ENCODE measurements at places on chromosomes 4 and X.

GRCh38 chr4:6199422-6199921 is 877 bp downstream of the JAKMIP1 start:
- DNase-seq, result peak; percentile 65

DNA sequence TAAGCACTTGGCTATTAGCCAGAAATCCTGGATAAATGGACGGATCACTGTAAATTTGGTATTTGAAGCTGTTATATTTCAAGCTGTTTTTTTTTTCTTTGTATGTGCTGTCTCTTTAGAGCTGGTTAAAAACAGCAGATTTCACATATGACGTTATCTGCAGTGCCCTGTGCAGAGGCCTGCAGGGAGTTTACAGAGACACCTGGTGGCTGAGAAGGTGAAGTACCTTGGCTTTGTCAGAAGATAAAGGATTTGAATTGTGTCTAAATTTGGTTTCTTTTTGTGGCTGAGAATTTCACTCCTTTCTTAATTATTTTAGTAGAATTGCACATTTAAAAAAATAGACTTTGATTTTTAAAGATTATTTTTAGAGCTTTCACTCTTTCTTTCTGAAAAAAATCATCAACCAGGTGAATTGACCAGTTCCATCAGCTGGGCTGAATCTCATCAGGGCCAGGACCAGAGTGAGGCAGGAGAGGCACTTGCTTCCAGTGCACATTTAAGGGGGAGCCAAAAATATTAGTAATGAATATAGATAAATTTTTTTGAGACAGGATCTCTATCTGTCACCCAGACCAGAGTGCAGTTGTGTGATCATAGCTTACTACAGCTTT is 9.6 kb upstream of the CHRNA9 start:
- DNase-seq, result no peak

GRCh38 chrX:45668686-45669443 is 468.2 kb upstream of the DIPK2B start:
- no peak for DNase-seq

- no peak for DNase-seq
These were observed 130.5 kb upstream of the C1QTNF7 start for GRCh38 chr4:15297344-15297743.

DNA sequence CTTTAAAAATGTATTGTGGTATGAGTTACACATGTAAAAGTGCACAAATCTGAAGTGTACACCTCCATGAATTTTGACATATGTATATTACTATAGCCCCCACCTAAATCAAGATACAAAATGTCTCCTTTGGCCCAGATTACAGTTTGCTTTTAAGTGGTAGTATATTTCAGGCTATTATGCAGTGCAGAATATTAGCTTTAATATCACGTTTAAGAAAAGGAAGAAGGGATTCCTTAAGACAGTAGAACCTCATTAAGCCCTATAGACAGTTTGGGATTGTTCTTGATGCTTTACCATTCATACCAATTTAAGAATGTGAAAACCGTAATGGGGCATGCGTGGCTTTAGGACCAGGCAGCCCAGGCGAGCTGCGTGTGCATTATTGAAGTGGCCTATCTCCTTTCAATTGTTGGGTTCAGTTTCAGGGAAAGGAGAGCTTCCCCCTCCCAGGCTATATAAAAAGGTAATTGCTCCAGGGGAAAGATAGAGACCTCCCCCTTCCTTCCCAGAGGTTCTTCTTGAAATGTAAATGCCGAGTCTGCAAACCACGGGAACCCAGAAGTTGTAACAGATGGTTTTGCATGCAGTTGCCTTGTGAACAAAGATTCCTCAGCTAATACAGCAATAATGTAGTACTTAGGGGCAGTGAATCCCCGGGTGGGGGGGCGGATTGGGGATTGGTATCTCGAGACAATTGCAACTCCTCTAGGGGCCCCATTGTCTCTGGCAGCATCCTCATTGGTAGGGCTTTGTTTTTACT is 106.1 kb downstream of the UCHL1 start:
- no peak for DNase-seq

GRCh38 chr4:39609454-39609931 is 29.2 kb downstream of the SMIM14 start:
- DNase-seq, result no peak

GRCh38 chr4:75058486-75058885 is 125.6 kb downstream of the PARM1 start:
- DNase-seq, result no peak

DNA sequence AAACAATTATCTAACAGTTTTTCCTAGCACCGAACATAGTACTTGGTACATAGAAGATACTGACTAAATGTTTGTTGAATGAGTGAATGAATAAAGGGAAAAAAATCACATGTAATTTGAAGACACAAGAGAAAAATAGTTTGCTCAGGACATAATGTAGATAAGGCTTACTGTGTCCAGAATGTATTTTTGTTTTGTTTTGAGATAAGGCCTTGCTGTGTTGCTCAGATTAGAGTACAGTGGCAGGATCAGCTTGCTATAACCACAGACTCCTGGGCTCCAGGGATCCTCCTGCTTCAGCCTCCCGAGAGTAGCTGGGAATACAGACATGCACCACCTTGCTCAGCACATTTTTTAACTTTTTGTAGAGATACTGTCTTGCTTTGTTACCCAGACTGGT is 6.5 kb downstream of the FAM199X start:
- DNase-seq, result no peak

DNA sequence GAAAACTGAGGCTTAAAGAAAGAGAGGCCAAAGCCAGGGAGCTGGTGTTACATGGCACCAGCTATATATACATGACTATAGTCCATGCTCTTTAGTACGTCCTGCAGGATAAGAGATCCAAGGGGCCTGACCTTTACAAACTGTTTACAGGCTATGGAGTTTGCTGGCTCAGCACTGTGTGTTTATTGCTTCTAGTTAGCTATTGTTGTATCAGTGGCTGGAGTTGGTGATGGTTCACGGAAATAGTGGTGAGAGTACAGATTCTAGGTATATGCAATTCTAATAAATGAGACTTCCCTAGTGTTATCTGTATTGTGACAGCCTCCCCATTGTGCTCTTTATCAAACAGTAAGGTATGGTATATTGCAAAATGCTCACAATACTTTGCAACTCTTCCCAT is 46.5 kb downstream of the REPS2 start:
- no peak for DNase-seq

DNA sequence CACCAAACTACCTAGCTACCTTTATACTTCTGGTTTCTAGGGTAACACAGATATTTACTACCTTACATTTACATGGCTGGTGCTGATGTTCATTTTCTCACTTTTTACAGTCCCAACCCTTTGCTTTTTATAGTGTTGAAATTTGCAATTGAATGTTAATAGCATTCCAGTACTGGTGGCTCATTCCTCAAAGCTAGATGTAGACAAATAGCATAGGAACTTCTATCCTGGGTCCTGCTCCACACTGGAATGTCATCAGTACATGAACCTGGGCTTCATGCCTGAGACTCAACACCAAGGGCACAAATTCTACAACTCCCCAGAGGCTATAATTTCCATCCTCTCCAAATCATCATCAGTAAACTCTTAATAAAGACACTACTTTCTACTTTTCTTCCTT is 10.3 kb upstream of the TRMT2B start:
- no peak for DNase-seq

GRCh38 chrX:17456526-17456925 is 81.5 kb downstream of the NHS start:
- no peak for DNase-seq

DNA sequence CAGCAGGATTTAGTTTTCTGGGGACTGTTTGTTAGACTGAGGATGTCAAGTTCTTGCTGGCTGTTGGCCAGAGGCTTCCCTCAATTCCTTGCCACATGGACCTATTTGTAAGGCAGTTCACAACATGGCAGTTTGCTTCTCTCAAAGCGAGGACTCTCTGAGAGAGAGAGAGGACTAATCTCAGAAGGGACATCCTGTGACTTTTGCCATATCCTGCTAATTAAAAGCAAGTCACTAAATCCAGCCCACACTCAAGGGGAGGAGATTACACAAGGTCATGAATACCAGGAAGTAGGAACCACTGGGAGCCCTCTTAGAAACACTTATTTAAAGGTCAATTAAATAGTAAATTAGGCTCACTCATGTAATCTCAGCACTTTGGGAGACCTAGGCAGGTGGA is 38.2 kb downstream of the PPP1R2C start:
- no peak for DNase-seq

- no peak for DNase-seq
These were observed 51.8 kb downstream of the GBA3 start for GRCh38 chr4:22744478-22745062.

DNA sequence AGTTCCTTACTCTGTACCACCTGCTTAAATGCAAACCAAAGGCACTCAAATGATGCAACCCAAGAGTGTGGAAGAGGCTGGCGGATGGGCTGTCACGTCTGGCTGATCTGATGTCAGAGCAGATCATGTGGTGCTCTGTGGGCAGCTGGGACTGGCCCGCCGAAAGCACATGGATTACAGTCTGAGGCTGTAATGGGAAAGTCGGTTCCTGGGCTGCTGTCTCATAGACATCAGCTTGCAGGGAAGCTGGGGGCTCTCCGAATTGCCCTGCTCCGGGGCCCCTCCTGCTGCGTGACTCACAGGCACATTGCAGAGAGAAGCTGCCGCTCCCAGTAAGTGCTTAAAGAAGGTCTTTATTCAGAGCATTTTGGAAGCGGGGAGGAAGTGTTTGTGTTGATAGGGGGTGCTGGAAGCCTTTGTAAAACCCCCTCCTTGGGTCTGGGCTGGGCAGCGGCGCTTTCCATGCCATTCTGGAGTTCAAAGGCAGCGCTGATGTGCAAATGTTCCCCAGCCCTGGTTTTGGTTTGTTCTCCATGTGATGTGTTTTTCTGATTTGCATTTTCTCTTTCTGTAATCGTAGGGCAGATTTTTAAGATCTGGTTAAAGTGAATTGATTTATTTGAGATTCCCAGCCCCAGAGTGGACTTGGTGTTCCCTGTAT is 181.1 kb downstream of the LARP7 start:
- DNase-seq, result peak; percentile 86

DNA sequence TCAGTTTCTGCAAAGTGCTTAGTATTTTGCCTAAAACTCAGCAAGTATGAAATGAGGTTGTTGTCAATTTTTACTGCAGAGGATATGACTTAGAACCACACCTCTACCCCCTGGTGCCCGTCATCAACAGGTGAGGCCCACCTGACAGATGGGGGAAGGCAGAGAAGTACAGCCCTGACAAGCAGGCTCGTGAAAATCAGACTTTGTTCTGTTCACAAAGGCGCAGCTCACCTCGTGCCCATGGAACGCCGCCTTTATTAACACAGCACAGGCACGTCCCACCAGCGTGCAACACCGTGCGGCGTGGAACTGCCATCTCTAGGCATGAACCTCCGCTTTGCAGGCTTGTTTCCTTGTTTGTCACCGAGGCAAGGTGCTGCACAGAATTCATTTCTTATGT is 13.3 kb downstream of the CYP4V2 start:
- no peak for DNase-seq

- no peak for DNase-seq
These were observed 294.3 kb upstream of the IGFBP7 start for GRCh38 chr4:57404483-57404882.

- no peak for DNase-seq
These were observed 36.3 kb downstream of the SULT1E1 start for GRCh38 chr4:69823481-69824186.

- DNase-seq, result no peak
These were observed 48.2 kb upstream of the SLIT2 start for GRCh38 chr4:20203508-20203907.

DNA sequence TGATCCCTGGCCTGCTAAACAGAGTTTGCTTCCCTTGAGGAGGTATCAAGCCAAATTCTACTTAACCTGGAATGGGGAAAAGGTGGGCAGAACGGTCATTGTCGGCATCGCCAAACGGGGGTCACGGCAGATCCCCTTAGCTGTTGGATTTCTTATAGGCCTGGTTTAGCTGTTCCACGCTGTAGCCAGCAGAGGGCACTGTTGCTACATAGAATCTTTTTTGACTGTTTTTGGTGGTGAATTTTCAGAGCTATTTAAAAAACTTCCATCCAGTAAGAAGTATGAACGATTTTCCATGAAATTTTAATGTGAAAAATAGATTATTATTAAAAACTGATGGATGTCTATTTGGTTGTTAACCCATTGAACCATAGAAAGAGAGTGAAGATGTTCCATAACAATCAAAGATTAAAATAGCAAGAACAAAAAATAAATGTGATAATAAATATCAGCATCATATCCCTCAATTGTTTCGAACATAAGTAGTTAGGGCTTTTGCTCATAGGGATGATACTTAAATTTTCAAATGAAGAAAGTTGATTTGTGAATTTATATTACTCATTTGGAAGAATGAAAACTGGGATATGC is 56.6 kb downstream of the LINC00632 start:
- DNase-seq, result no peak

DNA sequence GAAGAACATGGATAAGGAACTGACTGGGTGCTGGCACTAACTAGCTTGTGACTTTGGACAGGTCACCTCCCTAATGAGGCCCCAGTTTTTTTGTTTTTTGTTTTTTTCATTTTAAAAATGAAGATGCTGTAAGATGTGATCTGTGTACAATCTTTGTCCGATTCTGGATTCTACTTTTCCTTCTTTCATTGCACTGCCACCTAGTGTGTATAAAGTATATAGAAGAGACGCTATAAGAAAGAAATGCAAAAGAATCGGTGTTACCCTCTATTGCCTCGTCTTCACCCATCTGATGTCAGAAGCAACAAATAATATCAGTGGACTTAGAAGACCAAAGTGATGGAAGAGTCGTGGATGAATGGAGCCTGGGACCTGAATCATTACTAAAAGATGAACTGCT is 58.6 kb upstream of the P2RY10 start:
- no peak for DNase-seq

DNA sequence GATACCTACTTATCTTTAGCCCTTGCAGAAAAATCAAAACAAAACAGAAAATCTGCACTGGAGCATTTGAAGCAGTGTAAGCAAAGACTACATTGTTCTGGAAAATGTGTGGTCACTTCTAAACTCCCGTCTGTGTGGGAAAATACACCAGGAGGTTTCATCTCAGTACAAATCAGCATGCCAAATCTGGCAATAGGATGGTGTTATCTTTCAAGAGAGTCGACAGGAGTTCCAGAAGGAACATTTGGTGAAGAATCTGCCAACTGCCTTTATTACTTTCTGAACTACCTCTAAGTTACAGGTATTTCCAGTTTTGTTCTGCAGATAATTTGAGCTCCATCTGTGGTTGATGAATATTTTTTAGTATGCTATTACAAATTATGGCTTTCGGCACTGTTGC is 1348.0 kb downstream of the RAPGEF2 start:
- DNase-seq, result no peak

GRCh38 chr4:116070283-116070682 is 956.9 kb upstream of the NDST4 start:
- no peak for DNase-seq

- DNase-seq, result no peak
These were observed 20.3 kb downstream of the RUFY3 start for GRCh38 chr4:70741867-70742658.

DNA sequence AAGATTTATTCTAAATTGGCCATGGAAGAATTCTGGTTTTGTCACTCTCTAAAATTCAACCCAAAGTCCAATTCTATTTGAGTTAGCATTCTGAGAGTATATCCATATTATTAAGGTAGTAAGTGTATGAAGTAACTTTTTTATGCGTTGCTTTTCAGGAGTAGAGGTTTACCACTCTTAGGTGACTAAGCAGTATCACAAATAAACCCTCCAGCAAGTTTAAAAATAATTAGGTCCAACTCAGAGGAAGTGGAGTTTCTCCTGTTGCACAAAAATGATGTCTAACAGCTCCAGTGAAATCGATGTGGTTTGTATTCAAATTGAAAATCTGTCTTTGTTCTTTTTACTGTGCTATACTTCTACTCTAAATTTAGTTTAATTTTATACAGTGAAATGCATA is 6.6 kb downstream of the SCML1 start:
- DNase-seq, result no peak

GRCh38 chr4:54165011-54165410 is 64.1 kb upstream of the PDGFRA start:
- DNase-seq, result peak; percentile 30

- DNase-seq, result peak; percentile 54
These were observed 72.4 kb upstream of the MSANTD1 start for GRCh38 chr4:3176367-3177229.

Measured in osteocyte (in vitro differentiated cells).